Neural progenitor cell (in vitro differentiated cells): ENCODE measurements at places on chromosomes 5 and 9.
A peak's percentile ranks its signal among the peaks of the same experiment; 100 is the strongest.

- no peak overlapping the region for H3K27ac ChIP-seq
- no peaks in the 10 kb centered on the region for H3K36me3 ChIP-seq
- H3K4me1 ChIP-seq = no peaks in the 10 kb centered on the region
- no peak for DNase-seq
These were observed 247.6 kb upstream of the FBXL7 start for GRCh38 chr5:15252331-15252730.

DNA sequence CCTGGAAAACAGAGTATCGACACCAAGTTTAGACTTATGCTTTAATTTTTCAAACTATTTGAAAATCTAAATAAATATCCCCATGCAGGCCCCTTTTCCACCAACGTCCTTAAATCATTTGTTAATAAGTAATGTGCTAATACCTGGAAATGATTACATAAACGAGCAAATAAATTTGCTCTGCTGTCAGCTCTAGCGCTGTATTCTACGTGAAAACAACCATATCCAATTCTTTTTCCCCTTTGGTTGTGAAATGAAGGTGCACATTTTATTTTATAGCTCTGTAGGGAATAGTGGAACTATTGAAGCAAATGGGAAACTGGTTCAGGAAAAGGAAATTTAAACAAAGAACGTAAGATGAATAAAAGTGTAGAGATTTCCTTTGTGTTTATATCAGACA lies 137.7 kb upstream of the ZNF608 start:
- H3K4me1 ChIP-seq = peaks cover 28% of the 10 kb centered on the region
- no peaks in the 10 kb centered on the region for H3K27me3 ChIP-seq
- DNase-seq = no peak
- no peak overlapping the region for H3K27ac ChIP-seq

DNA sequence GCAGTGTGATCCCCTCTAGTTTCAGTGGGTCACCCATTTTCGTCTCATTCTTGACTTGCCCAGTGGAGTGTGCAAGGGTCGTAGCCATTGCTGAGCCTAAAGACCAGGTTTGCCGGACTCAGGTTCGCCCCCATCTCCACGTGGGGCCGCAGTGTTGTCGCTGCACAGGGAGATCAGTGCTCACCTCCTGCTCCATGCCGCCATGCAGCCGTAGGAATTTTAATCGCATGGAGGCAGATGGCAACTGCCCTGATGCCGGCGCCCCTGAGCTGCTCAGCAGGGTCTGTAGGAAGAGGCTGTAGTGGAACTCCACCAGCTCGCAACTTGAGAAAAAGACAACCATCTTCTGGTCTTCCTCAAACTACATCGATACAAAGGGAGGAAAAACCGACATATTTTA lies 24.1 kb downstream of the DDX31 start:
- no peaks in the 10 kb centered on the region for H3K4me1 ChIP-seq
- no peaks in the 10 kb centered on the region for H3K36me3 ChIP-seq
- no peaks in the 10 kb centered on the region for H3K27me3 ChIP-seq
- no peak overlapping the region for H3K4me3 ChIP-seq
- no peak overlapping the region for H3K27ac ChIP-seq
- DNase-seq = no peak

GRCh38 chr5:14385019-14385418 lies 196.6 kb upstream of the OTULINL start:
- no peaks in the 10 kb centered on the region for H3K27me3 ChIP-seq
- no peaks in the 10 kb centered on the region for H3K36me3 ChIP-seq
- no peak for DNase-seq
- no peak overlapping the region for H3K27ac ChIP-seq
- no peak overlapping the region for H3K4me3 ChIP-seq

DNA sequence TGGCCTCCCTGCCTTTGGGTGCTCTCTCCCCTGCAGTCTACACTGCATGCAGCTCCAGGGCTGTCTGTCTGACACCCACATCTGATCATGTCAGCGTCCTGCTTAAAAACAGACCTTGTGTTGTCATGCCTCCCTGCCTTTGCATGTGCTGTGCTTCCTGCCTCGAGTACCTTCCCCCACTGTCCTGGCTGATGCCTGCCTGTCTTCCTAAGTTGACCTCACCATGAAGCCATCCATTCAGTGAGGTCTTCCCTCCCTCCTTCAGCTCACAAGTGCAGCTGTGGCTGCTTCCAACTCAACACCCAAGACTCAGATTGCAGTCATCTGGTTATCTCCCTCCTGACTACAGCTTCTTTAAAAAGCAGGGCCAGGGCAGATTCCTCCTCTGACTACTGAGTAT lies 5.5 kb downstream of the ANGPTL2 start:
- DNase-seq = no peak
- H3K4me3 ChIP-seq = no peak overlapping the region
- H3K4me1 ChIP-seq = peaks cover 25% of the 10 kb centered on the region
- H3K27ac ChIP-seq = no peak overlapping the region
- no peaks in the 10 kb centered on the region for H3K36me3 ChIP-seq

- peaks cover 99% of the 10 kb centered on the region for H3K27me3 ChIP-seq
- H3K4me1 ChIP-seq = peaks cover 18% of the 10 kb centered on the region
- H3K27ac ChIP-seq = no peak overlapping the region
- H3K36me3 ChIP-seq = no peaks in the 10 kb centered on the region
- H3K4me3 ChIP-seq = peak overlapping the region; percentile 20
These were observed 4.0 kb downstream of the ISL1 start for GRCh38 chr5:51386916-51387883.

GRCh38 chr5:74919487-74919886 lies 53.3 kb upstream of the FAM169A start:
- H3K4me1 ChIP-seq = no peaks in the 10 kb centered on the region
- no peak overlapping the region for H3K4me3 ChIP-seq
- no peaks in the 10 kb centered on the region for H3K27me3 ChIP-seq
- DNase-seq = peak; percentile 61

DNA sequence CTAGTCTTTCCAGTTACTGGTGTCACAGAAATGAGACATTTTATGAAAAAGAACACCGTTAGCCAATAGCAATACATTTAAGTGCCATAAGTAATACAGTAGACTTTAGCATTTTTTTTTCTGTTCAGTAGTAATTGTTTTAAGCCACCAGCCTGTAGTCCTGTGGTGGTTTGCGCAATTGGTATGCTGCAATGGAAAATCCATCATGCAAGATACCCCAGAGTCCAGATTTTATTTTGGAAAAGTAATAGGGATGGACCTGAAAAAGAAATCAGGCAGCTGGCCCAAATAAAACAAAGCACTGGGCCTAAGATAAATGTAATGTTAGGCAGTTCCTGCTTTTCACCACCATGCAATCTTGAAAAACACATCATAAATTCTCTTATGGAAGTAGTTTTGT lies 94.6 kb upstream of the RASGRF2 start:
- no peak for DNase-seq
- H3K36me3 ChIP-seq = no peaks in the 10 kb centered on the region
- H3K27ac ChIP-seq = no peak overlapping the region
- H3K4me1 ChIP-seq = peaks cover 5% of the 10 kb centered on the region
- no peak overlapping the region for H3K4me3 ChIP-seq
- no peaks in the 10 kb centered on the region for H3K27me3 ChIP-seq

DNA sequence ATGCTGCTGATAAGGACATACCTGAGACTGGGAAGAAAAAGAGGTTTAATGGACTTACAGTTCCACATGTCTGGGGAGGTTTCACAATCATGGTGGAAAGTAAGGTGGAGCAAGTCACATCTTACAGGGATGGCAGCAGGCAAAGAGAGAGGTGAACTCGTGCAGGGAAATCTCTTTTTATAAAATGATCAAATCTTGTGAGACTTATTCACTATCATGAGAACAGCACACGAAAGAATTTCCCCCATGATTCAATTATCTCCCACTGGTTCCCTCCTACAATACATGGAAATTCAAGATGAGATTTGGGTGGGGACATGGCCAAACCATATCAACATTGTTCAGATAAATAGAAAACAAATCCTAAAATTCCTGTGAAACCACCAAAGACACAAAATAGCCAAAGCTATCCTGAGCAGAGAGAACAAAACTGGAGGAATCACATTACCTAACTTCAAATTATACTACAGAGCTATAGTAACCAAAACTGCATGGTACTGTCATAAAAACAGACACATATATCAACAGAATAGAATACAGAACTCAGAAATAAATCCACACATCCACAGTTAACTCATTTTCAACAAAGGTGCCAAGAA lies 230.5 kb upstream of the TRIM32 start:
- no peak overlapping the region for H3K4me3 ChIP-seq
- H3K36me3 ChIP-seq = no peaks in the 10 kb centered on the region
- H3K27me3 ChIP-seq = no peaks in the 10 kb centered on the region
- no peak for DNase-seq
- H3K27ac ChIP-seq = no peak overlapping the region

GRCh38 chr9:15843931-15844330 lies 291.1 kb downstream of the CCDC171 start:
- no peak overlapping the region for H3K27ac ChIP-seq
- H3K27me3 ChIP-seq = no peaks in the 10 kb centered on the region
- no peak for DNase-seq
- no peaks in the 10 kb centered on the region for H3K36me3 ChIP-seq

- H3K27ac ChIP-seq = no peak overlapping the region
- peak; percentile 72 for DNase-seq
- H3K4me3 ChIP-seq = no peak overlapping the region
- H3K36me3 ChIP-seq = no peaks in the 10 kb centered on the region
- no peaks in the 10 kb centered on the region for H3K27me3 ChIP-seq
- H3K4me1 ChIP-seq = peaks cover 7% of the 10 kb centered on the region
These were observed 83.7 kb upstream of the ORM1 start for GRCh38 chr9:114238891-114239875.

DNA sequence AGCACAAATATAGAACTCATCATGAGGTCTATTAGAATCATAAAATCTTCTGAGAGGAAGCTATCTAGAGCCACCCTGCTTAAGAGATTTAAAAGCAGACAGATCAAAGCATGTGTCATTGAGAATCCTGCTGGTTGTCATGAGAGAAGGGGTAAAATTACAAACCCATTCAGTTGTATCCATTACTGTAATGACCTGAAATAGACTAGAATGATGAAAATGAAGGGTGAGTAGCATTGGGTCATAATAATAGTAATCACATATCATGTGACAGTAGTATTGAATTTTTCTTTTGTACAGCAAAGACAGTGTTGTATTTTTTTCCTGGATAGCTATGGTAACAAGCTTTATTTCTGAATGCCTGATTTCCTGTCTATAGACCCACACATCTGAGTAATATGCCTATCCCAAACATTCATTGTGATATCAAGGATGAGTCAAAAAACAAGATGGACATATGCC lies 149.0 kb downstream of the PDE4D start:
- H3K4me3 ChIP-seq = no peak overlapping the region
- no peaks in the 10 kb centered on the region for H3K27me3 ChIP-seq
- DNase-seq = no peak
- H3K4me1 ChIP-seq = no peaks in the 10 kb centered on the region
- no peak overlapping the region for H3K27ac ChIP-seq
- H3K36me3 ChIP-seq = no peaks in the 10 kb centered on the region

- DNase-seq = no peak
- no peak overlapping the region for H3K4me3 ChIP-seq
- H3K4me1 ChIP-seq = peaks cover 34% of the 10 kb centered on the region
- no peak overlapping the region for H3K27ac ChIP-seq
- H3K27me3 ChIP-seq = no peaks in the 10 kb centered on the region
These were observed 322.1 kb downstream of the ARHGEF28 start for GRCh38 chr5:73947906-73948640.

DNA sequence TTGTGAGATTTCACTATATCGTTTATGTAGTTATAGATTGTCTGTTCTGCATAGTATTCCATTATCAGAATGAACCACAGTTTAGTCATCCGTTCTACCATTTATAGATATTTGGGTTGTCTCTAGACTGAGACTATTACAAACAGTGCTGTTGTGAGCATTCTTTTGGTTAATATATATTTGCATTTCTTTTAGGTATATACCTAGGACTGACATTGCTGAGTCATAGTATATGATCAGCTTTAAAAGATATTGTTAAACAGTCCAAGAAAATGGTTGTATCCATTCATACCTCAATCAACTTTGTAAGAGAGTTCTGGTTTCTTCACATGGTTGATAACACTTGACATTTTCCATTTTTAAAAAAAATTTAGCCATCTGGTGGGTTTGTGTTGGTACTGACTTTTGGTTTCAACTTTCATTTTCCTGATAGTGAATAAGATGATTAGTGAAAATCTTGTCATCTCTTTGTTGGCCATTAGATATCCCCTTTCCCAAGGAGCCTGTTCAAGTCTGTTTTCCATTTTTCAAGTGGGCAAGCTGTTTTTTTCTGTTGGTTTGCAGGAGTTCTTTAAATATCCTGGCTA lies 22.9 kb upstream of the ADAM19 start:
- no peak for DNase-seq
- no peaks in the 10 kb centered on the region for H3K27me3 ChIP-seq
- peaks cover 8% of the 10 kb centered on the region for H3K4me1 ChIP-seq
- no peaks in the 10 kb centered on the region for H3K36me3 ChIP-seq
- H3K27ac ChIP-seq = no peak overlapping the region

DNA sequence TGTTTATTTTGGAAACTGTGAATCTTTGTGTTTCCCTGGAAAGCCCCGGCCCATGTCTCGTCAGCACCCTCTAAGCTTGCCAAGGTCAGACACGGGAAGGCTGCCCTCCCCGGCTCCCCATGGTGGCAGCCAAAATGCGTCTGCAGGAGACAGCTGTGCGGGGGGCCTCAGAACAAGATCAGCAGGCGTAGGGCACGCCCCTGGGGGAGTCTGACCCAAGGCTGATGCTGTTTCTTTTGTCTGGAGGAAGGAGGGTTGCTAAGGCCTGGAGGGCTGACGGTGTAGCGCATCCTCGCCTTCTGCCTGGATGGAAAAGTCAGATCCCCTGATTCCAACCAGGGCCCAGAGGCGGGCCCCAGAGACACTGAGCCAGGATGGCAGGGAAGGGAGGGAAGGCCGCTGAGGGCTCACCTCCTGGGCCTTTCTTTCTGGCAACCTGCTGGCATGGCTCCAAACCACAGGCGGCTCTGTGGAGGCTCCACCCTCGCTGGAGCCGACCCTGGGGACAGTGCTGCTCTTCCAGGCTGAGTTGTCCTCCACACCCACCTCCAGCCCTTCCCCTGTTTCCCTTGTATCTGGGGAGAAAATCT lies 57.2 kb downstream of the OLFM1 start:
- no peaks in the 10 kb centered on the region for H3K4me1 ChIP-seq
- H3K36me3 ChIP-seq = no peaks in the 10 kb centered on the region
- no peak overlapping the region for H3K27ac ChIP-seq
- no peaks in the 10 kb centered on the region for H3K27me3 ChIP-seq

DNA sequence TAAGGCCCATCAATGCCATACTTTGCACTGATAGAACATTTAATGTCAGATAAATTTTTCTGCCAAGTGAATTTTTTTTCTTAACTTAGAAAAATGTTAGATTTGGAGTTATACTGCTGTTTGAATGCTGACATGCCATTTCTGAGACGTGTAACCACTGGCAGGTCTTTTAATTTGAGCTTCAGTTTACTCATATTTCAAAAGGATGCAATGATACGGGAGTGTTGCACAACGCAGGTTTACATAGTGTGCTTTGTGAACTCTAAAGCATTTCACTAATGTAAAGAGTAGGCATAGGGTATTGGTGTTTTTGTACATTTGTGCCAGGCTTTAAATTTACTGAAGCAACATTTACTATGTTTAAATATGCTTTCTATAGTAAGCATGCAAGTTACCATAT lies 4.2 kb downstream of the ZBTB43 start:
- no peak overlapping the region for H3K4me3 ChIP-seq
- peaks cover 17% of the 10 kb centered on the region for H3K36me3 ChIP-seq
- DNase-seq = no peak
- H3K4me1 ChIP-seq = peaks cover 12% of the 10 kb centered on the region
- H3K27me3 ChIP-seq = no peaks in the 10 kb centered on the region
